HAP-1 (cell line): ENCODE measurements at places on chromosomes 6 and 20.

- no peak for DNase-seq
Observed at GRCh38 chr6:51303338-51303737, 484.7 kb downstream of the TFAP2B start.

- peak; percentile 93 for DNase-seq
Observed at GRCh38 chr6:28747631-28748157, 176.1 kb downstream of the TRIM27 start.

DNA sequence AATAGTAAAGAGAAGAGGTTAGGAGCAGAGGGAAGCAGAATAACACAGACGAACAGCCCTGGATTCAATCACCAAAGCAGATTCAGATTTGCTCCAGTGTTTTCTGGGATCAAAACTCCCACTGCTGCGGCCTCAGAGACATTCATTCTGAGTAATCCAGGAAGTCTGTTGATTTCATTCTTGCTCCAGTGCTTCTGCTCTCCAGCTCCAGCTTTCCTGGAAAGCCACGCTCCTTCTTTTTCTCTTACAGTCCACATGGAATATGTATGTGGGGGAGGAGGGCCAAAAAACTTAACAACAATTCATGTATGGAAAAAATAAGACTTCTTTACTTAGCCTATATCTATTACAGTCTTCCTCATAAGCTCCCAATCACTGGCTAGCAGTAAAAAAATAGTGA lies 26.4 kb upstream of the UST start:
- no peak for DNase-seq

DNA sequence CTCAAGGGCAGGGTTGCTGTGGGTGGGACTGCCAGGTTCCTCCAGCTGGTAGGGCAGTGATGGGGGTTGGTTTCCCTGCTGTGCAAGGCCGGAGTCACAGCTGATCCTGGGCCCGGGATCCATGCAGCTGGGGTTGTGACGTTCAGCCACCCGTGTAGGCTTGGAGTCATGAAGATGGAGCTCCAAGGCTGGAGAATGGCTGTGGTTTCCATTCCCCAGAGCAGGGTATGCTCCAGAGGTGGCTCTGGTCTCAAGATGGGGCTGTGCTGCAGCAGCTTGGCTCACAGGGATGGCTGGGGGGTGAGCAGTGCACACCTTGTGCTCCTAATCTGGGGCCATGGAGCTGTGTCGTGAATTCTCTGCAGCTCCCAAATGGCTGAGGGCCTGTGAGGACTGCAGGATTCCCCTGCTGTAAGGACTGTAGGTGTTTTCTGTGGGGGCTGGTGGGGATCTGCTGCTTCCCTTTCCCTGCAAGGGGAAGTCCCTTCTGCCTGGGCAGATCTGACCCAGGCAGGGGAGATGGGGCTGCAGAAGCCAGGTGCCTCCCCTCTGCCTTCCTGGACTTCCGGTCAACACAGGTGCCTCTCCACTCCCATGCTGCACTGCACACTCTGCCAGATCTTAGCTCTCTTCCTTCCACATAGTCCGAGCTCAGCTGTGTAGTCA lies 15.9 kb downstream of the KIF25 start:
- no peak for DNase-seq

DNA sequence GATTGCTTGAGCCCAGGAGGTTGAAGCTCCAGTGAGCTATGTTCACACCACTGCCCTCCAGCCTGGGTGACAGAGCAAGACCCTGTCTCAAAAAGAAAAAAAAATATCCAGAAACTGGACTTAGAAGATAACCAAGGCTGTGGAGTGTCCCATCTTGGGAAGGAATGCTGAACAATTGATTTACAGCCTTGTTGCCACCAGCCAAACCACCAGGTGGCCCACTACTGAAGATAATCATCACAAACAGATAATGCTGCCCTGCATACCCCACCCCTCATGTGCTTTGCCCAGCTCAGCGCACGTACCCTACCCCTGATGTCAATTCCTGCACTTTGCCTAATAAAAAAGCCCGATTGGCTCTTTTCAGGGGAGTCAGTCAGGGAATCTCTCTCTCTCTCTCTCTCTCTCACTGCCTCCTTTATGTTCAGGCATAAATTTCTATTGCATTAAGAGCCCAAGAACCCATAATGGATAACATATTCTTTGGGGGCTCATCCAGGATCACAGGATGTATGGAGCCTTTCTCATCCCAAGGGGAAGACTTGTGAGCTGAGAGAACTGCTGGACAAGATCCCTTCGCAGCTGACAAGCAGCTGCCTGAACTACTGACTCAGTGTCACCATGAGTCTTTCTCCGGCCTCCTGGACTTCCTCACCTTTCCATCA lies 166.4 kb downstream of the CD24 start:
- DNase-seq, result no peak

DNA sequence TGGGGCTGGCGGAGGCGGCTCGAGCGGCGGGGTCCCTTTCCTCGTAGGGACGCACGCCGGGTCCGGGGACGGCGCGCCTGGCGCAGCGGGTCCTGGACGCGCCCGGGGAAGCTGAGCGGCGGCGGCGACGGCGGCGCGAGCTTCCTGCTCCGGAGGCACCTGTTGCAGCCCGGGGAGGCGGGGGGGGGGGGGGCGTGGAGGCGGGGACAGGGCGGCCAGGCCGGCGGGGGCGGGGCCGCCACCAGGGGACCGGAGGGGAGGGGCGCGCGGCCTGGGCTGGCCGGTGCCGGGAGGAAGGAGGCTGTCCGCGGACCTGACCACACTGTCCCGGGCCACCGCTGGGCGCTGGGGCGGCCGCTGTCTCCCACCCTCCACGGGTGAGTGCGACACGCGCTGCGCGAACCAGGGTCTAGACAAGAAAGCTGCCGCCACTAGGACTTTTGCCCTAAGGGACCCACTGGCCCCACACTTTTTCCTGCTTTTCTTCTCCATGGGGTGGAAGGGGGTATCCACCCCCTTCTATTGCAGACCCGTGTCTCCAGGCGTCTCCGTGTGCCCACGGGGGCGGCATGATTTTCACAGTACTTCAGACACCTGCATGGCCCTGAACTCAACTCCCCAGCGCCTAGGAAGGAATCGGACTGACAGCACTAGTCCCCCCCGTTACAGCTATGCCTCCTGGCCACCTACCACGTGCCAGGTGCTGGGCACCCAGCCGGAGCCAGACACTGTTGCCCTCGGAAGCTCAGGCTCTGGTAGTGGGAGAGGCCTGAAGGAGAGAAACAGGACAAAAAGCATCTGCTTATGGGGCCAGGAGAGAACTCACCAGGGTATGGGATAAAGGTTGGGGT lies at the start of gene NFATC2:
Gene NFATC2 (minus strand): TSS at position 149 of the 851 bp plus-strand sequence. CDS start 220 bp downstream, outside the sequence.
- DNase-seq, result peak; percentile 27

GRCh38 chr6:11162262-11162661 lies 50.7 kb upstream of the ERVFRD-1 start:
- no peak for DNase-seq

DNA sequence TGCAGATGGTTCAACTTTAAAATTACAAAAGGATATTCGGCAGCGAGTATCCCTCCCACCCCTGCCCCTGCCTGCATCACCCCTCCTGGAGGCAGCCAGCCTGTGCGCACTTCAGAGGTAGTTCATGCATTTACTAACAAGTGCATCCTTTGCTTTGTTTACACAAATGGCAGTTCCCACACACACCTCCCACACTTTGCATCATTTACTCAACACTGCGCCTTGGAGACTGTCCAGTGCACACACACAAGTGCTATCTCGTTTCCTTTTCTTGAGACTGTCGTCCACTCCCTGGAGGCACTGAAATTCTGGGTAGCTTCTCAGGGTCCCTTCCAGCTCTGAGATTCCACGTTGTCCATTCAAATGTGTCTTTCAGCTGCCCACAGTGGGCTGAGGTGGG lies 53.1 kb upstream of the VSX1 start:
- no peak for DNase-seq

DNA sequence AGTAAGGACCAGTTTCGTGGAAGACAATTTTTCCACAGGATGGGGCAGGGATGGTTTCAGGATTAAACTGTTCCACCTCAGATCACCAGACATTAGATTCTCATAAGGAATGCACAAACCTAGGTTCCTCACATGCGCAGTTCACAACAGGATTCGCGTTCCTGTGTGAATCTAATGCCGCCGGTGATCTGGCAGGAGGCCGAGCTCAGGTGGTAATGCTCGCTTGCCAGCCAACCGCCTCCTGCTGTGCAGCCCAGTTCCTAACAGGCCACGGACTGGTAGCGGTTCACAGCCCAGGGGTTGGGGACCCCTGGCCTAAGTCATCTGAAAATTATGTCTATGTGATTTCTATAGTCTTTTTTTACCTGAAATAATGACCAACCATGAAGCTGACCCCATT lies 217.5 kb downstream of the TMEM200A start:
- no peak for DNase-seq

DNA sequence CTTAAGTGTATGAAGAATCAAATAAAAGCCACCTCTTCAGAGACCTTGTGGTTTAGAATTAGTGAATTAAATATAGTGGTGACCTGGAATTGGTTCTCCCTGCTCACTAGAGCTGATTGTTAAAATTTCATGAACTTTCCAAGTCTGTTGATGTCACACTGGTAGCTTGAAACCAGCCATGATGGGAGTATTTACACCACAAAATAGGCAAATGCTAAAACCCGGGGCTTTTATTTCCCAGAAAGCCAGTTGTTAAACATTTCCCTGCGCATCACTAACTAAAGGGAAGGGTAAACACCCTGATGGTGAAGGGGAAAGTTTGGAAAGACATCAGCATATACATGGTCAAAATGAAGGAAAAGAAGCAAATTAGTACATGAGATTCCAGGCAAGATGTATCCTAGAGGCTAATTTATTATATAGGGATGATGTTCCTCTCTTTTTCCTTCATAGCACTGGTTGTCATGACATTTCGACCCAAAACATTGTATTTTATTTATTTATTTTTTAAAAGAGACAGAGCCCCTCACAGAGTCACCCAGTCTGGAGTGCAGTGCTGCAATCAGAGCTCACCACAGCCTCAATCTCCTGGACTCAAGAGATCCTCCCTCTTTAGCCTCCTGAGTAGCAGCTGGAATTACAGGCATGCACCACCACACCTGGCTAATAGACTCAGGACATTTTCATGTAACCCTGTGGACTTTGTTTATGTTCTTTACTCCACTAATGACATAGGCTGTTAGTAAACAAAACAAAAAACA lies 123.2 kb downstream of the RIN2 start:
- no peak for DNase-seq

- no peak for DNase-seq
Observed at GRCh38 chr6:6512711-6513110, 75.8 kb upstream of the LY86 start.

- no peak for DNase-seq
Observed at GRCh38 chr6:71345476-71346333, 57.1 kb downstream of the OGFRL1 start.

DNA sequence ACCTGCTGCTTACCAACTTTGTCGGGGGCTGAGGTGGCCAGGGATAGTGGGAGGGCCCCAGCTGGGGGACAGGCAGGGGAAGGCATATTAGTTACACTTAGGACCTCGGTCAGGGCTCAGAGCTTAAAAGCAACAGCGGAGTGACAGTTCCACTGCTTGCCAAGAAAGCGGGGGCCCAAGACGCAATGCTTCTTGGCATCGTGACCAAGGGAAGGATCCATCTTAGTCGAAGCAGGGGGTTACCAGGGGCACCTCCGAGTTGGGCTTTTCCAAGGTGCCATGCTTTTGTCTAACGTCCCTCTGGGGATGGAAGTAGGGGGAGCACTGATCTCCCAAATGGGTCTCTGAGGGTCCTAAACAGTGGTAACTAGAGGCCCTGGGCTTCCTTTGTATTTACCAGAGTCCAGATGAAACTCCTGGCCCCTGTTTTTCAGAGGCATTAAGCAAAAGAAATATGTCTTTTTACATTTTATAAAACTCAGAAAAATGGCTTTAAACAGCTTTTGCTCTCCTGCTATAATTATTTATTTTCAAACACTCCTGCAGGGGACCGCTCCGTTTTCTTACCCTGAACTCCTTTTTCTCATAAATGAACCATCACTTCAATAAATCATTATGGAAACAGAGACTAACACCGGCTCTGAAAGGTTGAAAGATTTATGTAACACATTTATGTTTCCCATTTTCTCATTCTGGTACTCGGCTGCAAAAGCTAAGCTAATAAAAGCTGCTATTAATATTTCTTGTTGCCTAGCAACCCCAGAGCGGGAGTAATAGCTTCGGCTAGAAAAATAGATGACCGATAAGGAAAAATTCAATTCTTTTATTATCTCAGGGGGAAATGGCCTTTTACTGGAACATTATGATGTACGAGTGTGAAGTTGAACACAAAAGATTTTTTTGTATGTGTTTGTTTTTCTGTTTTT lies 100.4 kb downstream of the TOX2 start:
- DNase-seq, result no peak

DNA sequence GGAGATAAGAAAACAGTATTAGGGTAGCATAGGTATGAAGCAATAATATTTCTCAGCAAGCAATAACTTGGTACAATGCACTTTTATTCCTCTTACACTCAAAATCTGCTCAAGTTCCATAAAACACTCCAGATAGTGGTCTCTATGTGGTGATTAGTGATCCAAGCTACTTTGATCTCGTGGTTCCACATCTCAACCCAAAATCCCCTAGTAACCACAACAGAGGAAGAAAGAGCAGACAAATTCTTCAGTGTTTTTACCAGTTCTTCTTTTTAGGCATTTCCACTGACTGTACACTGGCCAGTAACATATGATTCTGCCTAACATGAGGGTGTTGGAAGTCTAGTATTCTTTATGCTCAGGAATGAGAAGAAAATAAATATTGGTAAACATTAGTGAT lies 309.0 kb upstream of the PTCHD4 start:
- DNase-seq, result no peak

- peak; percentile 85 for DNase-seq
Observed at GRCh38 chr6:105024803-105025202, 67.9 kb downstream of the LIN28B start.

GRCh38 chr6:132887204-132887603 lies 72.8 kb downstream of the RPS12 start:
- no peak for DNase-seq

GRCh38 chr6:125259354-125259736 lies 42.4 kb downstream of the HDDC2 start:
- DNase-seq, result no peak

- DNase-seq, result no peak
Observed at GRCh38 chr20:23131766-23132165, 45.6 kb upstream of the CD93 start.

GRCh38 chr20:57408131-57408530 lies 16.9 kb downstream of the RBM38 start:
- no peak for DNase-seq

GRCh38 chr6:107634324-107635056 lies 144.6 kb downstream of the SOBP start:
- no peak for DNase-seq

DNA sequence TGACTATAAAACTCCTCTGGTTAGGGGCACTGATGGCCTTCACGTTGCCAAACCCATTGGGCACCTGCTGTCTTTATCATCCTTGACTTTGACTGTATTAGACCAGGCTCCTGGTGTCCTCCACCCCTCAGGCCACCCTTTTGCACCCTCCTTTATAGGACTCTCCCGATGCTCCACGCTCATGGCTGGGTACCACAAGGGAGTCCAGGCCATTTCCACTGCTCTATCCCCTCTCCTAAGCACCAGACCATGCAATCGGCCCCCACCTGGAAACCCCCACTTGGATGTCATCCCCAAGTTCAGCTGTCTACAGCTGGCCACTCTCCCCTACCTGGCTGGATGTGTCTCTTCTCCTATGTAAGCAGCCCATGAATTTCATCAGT lies 115.2 kb downstream of the TOX2 start:
- DNase-seq, result no peak
